ENCODE measurements at places on chromosomes 3 and 15. TPM values are rescaled to one million over a fixed set of nuclear protein-coding genes. Genes with fewer than 3 reads are reported as not detected.

TMEM212 gene
- total RNA-seq, result not detected

PRKCI gene
- 23.1 TPM for total RNA-seq

BCHE gene
- 12.4 TPM for total RNA-seq

TEX9 gene
- total RNA-seq, result 5.0 TPM

AMOTL2 gene
- total RNA-seq, result 3.6 TPM

MSL2 gene
- total RNA-seq, result 33.6 TPM

GPR149 gene
- not detected for total RNA-seq

NTRK3 gene
- total RNA-seq, result 0.57 TPM

SHISA5 gene
- total RNA-seq, result 115 TPM

GRCh38 chr3:194640829-194641228 is 7.6 kb upstream of the TMEM44 start:
- DNase-seq, result peak; percentile 55

DNA sequence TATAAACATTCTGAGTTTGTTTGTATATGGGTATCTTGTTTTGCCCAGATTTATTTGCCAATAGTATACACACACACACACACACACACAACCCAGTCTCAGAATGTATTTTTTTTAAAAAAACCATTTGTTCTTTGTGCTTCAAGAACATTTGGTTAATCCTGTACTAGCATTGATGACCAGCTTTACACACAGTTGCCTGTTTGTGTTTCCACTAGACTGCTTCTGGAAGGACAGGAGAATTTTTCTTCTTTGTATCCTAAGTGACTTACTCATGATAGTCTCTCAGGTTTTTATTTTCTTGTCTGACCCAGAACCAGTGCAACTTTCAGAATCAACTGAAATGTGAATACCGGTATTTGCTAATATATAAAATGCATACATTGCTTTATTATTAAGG is 40.5 kb downstream of the U2SURP start:
- DNase-seq, result no peak

- no peak for DNase-seq
These were observed 37.8 kb upstream of the UACA start for GRCh38 chr15:70801109-70801508.

- no peak for DNase-seq
These were observed 134.3 kb upstream of the RARB start for GRCh38 chr3:25293736-25294135.

GRCh38 chr3:113783980-113784379 is 37.1 kb downstream of the ATP6V1A start:
- no peak for DNase-seq

DNA sequence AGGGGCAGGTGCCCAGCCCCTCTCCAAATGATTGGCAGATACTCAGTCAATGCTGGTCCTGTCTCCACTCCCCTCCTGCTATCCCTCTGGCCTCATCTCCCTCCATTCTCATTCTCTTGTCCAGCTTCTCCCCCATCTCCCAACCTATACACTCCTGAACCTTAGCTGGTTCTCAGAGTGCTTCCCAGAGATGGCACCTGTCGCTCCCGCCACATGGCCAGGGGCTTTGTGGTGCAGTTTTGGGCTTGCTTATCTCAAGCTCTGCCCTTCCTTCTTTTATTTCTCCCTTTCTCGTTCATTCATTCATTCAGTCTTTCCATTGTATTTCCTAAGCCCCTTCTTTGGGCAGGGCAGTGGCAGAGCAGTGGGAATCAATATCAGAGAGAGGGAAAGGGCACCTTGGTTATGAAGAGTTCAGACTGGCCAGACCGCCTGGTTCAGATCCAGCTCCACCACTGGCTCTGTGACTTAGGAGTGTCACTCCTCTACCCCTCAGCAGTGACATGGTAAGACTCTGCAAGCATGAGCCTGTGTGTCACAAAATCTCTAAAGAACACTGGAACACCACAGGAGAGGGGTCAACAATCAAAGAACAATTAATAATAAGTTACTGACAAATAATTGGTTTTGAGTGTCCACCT is 20.2 kb upstream of the CXCR6 start:
- DNase-seq, result no peak

DNA sequence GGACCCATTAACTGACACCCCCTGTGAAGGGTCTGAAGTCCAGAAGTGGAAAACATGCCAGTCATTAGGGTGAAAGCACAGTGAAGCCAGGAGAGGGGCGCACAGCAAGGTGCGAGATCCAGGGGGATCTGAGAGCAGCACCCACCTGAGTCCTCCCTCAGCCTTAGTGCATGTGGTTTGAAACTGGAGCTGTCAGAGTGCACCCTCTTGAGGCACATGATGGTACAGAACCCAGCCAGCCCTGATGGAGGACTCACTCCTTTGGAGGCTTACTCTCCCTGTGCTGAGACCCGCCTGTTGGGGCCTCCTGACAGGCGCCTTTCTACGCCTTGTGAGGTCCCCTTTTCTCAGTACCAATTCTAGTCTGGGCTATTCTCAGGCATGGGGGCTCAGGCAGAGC is 77.8 kb downstream of the IL20RB start:
- DNase-seq, result no peak

GRCh38 chr15:95325763-95326404 is 1004.6 kb upstream of the NR2F2 start:
- DNase-seq, result no peak

GRCh38 chr15:101037090-101037830 is 118.1 kb downstream of the LRRK1 start:
- DNase-seq, result no peak

GRCh38 chr15:57444877-57445513 is 68.7 kb downstream of the CGNL1 start:
- no peak for DNase-seq

DNA sequence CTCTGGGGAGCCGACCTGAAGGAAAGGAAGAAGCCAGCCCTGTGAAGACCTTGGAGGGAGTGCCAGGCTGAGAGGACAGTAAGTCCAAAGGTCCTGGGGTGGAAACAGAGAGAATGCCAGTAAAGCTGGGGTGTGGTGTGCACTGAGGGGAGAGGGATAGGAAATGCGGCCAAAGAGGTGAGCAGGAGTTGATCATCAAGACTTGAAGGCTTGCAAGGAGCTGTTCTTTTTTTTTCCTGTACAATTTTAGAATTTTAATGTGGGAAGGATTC is 73.8 kb downstream of the SYNPR start:
- no peak for DNase-seq

DNA sequence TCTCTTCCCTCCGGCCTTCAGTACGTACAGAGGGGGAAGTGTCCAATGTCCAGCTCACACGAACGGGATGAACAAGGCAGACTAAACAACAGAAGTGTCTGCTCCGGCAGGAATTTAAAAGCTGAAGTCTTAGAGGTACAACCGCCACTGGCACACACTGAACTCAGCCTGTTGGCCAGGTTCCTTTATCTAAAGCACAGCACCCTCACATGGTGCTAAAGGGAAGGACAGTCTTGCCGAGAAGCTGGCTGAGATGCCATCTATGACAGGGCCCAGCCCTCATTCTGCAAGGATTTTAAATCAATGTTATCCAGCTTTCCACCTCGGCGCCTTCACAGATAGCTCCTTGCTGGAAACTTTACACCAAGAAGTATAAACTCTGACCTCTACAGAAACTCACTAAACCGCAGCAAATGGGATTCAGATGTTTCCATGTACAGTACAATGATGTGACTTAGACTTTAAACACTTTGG is 2.8 kb downstream of the ADAMTS17 start:
- DNase-seq, result no peak

DNA sequence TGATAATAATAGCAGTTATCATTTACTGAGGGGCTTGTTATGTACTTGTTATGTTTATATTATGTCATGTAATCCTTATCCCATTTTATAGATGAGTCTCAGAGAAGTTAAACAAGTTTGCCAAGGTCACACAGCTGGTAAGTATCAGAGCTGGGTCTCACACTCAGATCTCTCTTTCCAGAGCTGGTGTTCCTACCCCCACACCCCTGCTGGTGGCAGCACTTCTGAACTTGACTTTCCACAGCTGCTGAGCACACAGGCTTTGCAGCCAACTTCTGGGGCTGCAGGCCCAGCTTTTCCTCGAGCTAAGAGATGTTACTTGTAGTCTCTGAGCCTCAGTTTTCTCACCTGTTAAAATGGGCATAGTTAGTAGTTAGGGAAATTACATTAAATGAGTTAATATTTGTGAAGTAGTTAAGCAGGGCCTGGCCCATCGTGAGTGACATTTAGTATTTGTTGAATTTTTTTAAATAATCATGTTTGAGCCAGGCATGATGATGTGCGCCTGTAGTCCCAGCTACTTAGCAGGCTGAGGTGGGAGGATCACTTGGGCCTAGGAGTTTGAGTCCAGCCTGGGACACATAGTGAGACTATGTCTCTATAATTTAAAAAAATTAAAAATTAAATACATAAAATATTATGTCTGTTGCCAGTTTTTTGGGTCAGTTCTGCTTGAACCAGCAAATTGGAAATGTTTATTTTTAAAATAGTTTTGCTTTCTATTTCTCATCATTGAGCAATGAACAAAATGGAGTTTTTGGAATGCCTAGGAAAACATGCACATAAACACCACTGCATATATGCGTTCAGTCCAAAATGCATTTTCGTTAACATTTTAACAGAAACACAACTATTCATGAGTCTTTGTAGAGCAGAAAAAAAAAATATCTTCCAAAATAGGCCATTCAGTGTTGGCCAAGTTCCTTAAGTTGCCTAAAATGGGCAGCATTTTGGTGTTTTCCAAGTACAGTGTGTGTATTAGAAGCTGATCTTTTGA is 87.3 kb downstream of the SMAD6 start:
- DNase-seq, result no peak

- no peak for DNase-seq
These were observed 45.6 kb upstream of the FSTL1 start for GRCh38 chr3:120496278-120497002.

GRCh38 chr15:71223516-71223915 is 108.2 kb downstream of the THSD4 start:
- DNase-seq, result no peak

- no peak for DNase-seq
These were observed 110.1 kb downstream of the MAP2K5 start for GRCh38 chr15:67652586-67652985.

GRCh38 chr3:191492601-191493000 is 31.6 kb downstream of the PYDC2 start:
- DNase-seq, result no peak

Data from thymus (tissue), 14 donors.